T47D (cell line): ENCODE measurements at places on chromosomes 11 and 22.

GRCh38 chr11:47276923-47277322 is 7.0 kb downstream of the MADD start:
- DNase-seq = no peak

GRCh38 chr11:117796872-117797529 is at the start of gene DSCAML1:
DSCAML1 (minus strand) TSS chr11:117797216; CDS start chr11:117797079, 137 bp downstream.
- DNase-seq = peak; percentile 66

DNA sequence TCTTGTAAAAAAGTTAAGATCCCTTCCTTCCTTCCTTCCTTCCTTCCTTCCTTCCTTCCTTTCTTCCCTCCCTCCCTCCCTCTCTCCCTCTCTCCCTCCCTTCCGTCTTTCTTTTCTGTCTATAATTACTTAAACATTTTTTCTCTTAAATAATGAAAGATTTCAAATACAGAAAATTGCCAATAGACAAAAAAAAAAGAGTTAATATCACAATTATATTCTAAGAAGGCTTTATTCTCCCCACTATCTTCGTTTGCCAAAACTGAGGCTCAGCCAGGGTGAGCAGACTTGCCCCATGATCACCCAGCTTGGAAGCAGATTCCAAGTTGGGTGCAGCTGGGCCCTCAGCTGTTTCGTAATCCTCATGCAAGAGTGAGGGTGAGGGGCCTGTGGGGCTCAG is 327 bp upstream of the CACNA1I start:
- no peak for DNase-seq

- DNase-seq = peak; percentile 8
These were observed 39.1 kb upstream of the LIPT2 start for GRCh38 chr11:74532501-74533246.

DNA sequence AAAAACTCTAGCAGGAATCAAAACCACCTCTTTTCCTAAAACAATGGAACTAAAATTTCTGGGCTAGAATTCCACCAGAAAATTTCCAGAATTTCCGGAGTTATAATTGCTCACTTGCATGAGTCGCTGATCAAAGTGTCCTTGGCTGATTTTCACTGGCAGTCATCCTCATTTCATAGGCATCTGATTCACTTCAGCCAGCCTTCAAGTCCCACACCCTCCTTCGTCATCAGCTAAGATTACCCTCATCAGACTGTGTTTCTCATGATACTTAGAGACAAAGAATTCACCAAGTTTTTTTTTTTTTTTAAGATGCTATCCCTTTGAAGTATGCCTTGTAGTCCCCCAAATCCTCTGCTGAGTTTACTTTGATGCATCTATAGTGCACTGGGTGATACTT is 71.5 kb upstream of the RAB38 start:
- DNase-seq = no peak

DNA sequence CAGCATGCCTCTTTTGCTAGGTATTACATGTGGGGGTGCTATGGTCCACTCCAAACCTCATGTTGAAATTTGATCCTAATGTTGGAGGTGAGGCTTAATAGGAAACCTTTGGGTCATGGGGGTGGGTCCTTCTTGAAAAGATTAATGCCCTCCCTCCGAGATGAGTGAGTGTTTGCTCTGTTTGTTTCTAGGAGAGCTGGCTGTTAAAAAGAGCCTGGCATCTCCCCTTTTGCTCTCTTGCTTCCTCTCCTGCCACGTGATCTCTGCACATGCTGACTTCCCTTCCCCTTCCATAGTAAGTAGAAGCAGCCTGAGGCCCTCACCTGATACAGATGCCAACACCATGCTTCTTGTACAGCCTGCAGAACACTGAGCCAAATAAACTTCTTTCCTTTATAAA is 104.5 kb downstream of the FAT3 start:
- DNase-seq = no peak

DNA sequence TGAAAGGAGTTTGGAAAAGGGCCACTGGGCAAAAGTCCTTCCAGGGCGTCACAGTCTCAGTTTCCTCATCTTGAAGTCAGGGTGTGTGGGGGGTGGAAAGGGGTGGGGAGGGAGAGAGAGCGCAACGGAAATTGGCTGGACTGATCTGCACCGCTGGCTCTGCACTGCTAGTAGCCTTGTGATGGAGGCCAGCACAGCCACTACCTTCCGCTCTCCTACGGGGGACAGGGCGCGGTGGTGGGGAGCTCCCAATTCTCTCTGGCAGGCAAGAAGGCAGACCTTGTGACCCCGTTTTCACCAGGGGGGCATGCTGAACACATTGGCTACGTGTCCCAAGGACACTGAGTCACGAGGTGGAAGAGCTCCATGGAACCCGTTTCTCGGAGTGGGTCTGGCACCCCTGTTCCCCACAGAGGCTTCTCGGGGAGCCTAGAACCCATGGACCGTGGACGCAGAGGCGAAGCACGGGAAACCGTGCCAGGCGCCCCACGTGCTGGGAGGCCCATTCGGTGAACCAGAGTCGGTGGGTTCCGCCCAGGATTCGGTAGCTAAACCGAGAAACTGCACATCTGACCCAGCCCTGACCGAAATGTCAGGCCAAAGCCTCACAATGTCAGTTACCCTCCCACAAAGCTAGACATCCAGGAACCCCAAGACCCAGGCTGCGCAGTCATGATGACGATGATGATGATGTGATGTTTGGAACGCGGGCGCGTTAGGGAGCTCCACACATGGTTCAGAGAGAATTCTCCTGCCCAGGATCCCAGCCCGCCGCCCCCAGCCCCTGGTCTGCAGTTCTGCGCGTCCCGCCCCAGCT is 28.3 kb upstream of the WNT11 start:
- no peak for DNase-seq

DNA sequence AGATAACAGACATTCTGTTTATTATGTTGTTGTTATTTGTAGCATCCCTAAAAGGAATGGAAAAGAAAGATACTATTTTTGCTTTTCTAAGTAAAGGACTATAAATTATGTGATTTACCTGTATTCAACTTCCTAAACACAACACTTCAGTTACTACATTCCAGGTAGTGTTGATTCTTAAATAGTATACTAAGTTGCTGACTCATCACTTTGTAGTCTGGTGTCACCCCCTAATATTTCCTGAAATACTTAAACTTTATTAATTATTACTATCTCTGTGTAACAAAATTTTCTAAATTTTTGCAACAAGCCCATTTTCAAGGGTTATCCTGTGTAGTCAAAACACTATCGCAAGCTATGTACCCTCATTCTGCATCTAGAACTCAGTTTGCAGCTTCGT is 7.0 kb downstream of the SYTL2 start:
- DNase-seq = no peak

- DNase-seq = no peak
These were observed 37.9 kb downstream of the RNF169 start for GRCh38 chr11:74786574-74786973.

GRCh38 chr11:79437278-79437980 is 3.4 kb downstream of the TENM4 start:
- DNase-seq = no peak

DNA sequence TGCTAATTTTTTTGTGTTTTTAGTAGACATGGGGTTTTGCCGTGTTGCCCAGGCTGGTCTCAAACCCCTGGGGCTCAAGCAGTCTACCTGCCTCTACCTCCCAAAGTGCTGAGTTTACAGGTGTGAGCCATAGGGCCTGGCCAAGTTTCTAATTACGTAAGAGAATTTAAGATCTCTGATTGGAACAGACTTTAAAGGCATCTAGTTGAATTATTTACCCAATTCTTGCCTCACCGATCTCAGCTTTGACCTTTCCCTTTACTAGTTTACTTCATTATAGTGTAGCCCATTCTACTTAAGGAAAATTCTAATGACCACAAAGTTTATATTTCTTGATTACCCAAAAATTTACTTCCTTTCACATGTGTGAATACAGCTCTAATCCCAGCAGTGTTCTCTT is 81.6 kb downstream of the YAP1 start:
- DNase-seq = no peak

GRCh38 chr11:19959648-19960059 is 200.6 kb downstream of the DBX1 start:
- DNase-seq = no peak

- DNase-seq = no peak
These were observed 1.6 kb downstream of the DUSP8 start for GRCh38 chr11:1570531-1570895.

GRCh38 chr11:115629456-115630015 is 125.3 kb upstream of the CADM1 start:
- no peak for DNase-seq

DNA sequence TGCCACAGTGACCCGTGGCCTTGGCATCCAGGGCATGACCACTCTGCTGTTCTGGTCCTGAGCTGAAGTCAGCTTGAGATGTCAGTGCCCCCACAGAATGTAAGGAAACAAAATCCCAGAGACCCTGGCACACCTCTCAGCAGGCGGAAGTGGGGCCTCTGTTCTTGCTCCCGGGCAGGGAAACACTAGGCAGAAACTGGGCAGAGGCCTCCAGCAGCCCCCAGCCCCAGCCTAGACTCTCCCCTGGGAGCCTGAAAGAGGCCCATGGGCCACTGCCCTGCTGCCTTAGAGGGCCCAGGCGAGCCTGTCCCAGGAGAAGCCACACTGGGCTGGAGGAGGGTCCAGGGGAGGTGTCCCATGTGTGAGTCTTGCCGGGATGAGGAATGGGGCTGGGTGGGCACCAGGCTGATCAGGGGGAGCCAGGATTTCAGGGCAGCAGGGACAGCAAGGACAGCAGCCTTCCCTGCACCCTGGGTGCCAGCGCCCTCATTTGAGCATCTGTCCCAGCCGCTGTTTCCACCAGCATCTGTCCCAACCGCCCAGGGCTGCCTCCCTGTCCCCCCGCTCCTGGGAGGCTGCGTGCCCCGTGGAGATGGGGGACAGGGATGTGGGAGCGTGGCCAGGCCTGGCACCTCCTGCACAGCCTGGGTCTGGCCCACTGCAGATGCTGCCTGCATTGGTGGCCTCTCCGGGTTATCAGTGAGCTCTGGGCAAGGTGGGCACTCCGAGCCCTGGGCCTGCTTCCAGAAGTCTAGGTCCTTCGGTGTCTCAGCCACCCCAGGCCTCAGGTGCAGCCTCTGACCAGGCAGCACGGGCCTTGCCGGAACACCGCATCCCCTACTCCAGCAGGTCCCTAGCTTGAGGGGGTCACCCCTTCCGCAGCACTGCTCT is 1072.4 kb downstream of the BRD1 start:
- DNase-seq = no peak

DNA sequence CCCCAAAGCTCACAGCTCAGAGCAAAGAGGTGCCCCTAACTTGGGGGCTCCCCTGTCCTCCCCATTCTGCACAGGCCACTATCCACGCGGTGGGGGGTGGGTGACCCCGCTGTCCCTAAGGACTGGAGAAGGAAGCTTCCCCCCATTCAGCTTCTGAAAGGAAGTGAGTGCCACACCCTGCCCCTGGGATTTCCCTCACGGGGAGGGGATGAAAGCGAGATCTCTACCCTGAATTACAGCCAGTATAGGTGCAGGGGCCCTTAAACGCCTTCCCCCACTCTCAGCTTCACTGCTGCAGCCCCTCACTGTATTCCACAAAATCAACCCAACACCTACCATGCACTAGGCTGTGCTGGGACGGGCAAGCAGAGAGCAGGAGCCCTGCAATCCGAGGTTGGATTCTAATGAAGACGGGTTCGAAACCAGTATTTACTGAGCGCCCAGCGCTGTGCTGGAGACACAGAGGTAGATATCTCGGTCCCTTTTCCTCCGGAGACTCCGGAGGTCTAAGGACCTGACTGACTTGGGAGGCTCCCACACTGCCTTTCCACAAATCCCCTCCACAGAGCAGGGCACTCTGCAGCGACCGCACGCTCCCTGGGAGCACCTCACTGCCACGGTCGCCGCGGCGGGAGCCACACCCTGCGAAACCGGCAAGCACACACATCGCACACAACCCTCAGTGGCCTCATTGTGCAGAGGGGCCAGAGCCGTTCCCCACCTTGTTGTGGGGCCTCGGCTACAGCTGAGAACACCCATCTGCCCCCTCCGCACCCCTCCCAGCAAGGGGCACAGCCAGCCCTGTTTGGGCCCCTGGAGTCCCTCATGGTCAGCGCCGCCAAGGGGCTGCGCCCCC is 1.8 kb downstream of the AHNAK start:
- peak; percentile 51 for DNase-seq

- no peak for DNase-seq
These were observed 24.0 kb upstream of the SMTN start for GRCh38 chr22:31056986-31057599.
